ENCODE measurements at places on chromosomes 12 and 14. TPM values are rescaled to one million over a fixed set of nuclear protein-coding genes. Genes with fewer than 3 reads are reported as not detected.
A peak's percentile ranks its signal among the peaks of the same experiment; 100 is the strongest.

DNA sequence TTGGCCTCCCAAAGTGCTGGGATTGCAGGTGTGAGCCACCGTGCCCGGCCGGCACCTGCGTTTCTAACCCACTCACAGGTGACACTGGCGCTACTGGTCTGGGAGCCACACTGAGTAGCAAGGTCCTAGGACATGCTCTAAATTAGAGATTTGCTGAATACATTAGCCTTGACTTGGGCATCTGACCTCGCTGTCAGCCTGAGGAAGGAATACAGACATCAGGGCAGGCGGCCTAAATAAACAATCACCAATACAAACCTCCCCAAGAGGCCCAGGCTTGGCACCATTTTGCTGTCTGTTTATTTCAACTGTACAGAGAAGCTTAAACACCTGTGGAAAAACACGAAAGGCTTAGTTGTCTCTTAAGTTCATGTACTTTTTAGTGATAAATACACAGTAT is 27.5 kb downstream of the P2RX4 start:
- H3K36me3 ChIP-seq: peaks cover 42% of the 10 kb centered on the region
- DNase-seq: no peak
- no peaks in the 10 kb centered on the region for H3K27me3 ChIP-seq

DNA sequence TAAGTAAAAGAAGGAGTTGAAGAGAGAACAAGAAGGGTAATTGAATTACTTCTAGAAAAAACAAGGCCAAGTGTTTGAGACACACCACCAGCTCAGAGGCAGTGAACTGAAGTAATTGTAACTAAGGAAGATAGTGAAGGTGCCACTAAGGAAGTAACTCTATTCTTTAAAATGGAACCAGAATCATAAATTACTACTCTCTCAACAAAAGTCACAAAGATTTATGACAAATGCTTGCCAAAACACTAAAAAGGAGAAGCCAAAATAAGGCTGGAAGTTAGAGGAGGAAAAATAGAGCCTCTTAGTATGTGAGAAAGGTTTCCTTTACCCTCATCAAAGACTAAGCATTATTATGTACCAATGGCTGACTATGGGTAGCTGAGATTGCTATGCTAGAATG is 208.5 kb downstream of the MDGA2 start:
- no peak for DNase-seq
- H3K27me3 ChIP-seq: no peaks in the 10 kb centered on the region
- H3K36me3 ChIP-seq: no peaks in the 10 kb centered on the region

GRCh38 chr12:115984616-115985015 is 292.9 kb downstream of the MED13L start:
- H3K27me3 ChIP-seq: no peaks in the 10 kb centered on the region
- H3K4me3 ChIP-seq: no peak overlapping the region
- peaks cover 71% of the 10 kb centered on the region for H3K36me3 ChIP-seq
- H3K27ac ChIP-seq: no peak overlapping the region
- H3K4me1 ChIP-seq: no peaks in the 10 kb centered on the region
- DNase-seq: no peak

DNA sequence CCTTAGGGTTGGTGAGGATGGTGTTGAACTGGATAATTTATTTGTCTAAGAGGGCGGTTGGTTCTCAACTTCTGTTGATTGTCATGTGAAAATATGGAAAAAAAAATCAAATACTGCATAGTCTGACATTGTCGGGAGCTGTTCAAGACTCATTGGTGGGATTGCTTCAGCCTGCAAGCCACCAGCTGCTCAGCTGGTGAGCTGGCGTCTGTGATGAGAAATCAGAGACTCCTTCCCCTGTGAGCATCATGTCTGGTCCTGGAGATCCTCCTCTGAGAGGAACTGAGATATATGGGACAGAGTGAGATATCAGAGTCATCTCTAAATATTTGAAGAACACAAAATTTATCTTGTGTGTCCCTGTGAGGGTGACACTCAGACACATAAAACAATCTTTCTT is 49.9 kb downstream of the TRIM9 start:
- no peak overlapping the region for H3K27ac ChIP-seq
- H3K27me3 ChIP-seq: peaks cover 2% of the 10 kb centered on the region
- no peaks in the 10 kb centered on the region for H3K36me3 ChIP-seq

DNA sequence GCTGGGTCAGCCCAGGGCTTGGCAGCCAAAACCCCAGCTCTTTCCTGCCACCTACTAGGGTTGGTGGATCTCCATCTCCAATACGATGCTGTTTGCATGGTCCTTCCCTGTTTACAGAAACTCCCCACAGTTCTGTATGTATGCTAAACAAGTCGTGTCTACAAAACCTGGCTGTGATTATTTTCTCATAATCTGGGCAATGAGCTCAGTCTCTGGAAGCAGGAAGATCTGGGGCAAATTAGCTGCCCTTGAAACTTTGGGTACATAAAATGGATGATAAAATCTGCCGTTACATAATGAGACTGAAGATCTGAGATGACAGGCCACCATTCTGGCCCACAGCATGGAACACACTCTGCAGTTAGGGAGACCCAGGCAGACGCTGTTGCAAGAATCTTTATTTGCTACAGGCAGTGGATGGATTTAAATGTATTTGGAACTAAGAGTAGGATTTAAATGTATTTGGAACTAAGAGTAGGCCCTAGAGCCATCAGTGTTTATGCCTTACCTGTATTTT is 31.7 kb downstream of the ACADS start:
- no peaks in the 10 kb centered on the region for H3K27me3 ChIP-seq
- no peak for DNase-seq
- no peak overlapping the region for H3K4me3 ChIP-seq
- H3K27ac ChIP-seq: no peak overlapping the region
- H3K4me1 ChIP-seq: no peaks in the 10 kb centered on the region
- no peaks in the 10 kb centered on the region for H3K36me3 ChIP-seq

DNA sequence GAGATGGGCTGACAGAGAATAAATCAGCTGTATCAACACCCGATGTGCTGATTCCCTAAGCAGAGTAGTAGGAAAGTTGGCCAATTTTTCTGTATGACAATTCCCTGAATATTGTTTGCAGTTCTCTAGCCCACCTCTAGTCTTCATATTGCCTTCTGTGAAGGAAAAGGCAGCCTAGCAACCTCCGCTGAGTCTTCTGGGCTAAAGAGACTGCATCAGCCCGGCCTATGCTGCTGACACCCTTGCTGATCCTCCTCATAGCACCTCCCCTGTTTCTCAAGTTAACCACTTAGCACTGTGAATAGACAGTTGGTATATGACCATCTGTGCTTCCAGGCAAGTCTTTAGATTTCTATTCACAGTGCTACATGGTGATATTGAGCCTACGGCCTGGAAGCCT is 161.1 kb upstream of the EGLN3 start:
- H3K27me3 ChIP-seq: no peaks in the 10 kb centered on the region
- H3K4me1 ChIP-seq: peaks cover 20% of the 10 kb centered on the region
- H3K36me3 ChIP-seq: no peaks in the 10 kb centered on the region
- no peak overlapping the region for H3K27ac ChIP-seq
- no peak for DNase-seq

DNA sequence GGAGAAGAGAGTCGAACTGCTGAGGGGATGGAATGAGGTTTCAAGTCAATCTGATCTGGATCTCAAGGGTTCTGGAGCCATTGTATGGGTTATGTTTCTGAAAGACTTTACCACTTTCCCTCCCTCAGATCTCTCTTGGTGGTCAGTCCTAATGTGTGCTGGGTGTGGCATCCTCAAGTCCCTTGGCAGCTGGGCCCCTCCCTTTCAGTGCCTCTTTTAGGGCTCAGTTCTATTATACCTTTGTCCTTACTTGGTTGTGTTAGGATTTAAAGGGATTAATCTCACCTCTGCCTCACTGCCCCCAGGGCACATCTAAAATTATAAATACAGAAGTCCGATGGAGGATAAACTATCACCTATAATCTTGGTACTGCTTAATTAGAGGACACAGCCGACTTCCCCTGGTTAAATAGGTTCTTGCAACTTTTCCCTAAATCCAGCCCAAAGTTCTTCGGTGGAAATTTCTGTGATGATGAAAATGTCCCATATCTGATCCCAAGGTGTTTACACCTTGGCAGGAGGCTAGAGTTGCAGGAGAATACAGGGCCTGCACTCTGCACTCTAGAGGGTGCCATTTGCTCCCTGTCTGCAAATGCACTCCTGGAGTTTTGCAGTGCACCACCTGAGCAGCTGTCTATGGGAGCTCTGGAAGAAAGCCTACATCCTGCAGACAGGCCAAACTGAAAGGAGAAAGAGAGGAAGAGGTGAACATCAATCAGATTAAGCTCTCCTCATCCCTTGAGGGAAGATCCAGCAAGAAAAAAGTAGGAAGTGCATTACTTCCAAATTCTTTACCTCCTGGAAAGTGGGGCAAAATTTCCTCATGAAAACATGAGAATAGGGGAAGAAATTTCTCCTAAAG is 106.8 kb downstream of the NUAK1 start:
- no peaks in the 10 kb centered on the region for H3K27me3 ChIP-seq
- no peaks in the 10 kb centered on the region for H3K36me3 ChIP-seq
- peaks cover 49% of the 10 kb centered on the region for H3K4me1 ChIP-seq
- H3K4me3 ChIP-seq: no peak overlapping the region
- peak overlapping the region; percentile 98 for H3K27ac ChIP-seq

DNA sequence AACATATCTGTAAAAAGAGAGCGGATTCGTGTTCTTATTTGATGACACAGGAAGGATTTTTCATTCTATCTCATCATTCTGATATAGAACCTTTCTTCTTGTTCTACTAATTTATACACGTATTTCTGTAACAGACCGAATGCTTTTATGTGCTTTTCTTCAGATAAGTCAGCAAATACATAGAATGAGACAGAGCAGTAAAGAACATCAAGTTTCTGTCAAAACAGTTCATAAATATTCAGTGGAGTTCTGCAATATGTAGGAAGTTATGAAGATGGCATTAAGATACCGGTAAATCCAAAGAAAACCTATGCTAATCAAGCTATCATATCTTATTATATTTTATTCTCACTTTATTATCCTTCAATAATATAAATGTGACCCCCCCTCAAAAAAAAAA is 280.6 kb downstream of the EGLN3 start:
- H3K36me3 ChIP-seq: no peaks in the 10 kb centered on the region
- H3K27me3 ChIP-seq: no peaks in the 10 kb centered on the region
- H3K27ac ChIP-seq: no peak overlapping the region
- DNase-seq: no peak

- DNase-seq: peak; percentile 24
- H3K4me1 ChIP-seq: peaks cover 15% of the 10 kb centered on the region
- H3K27me3 ChIP-seq: no peaks in the 10 kb centered on the region
- H3K4me3 ChIP-seq: peak overlapping the region; percentile 93
- no peak overlapping the region for H3K27ac ChIP-seq
Observed at GRCh38 chr12:121465921-121466793, 66.2 kb downstream of the RNF34 start.

- H3K36me3 ChIP-seq: no peaks in the 10 kb centered on the region
- H3K27ac ChIP-seq: no peak overlapping the region
- no peak for DNase-seq
- H3K4me1 ChIP-seq: peaks cover 47% of the 10 kb centered on the region
Observed at GRCh38 chr14:77305696-77306095, 15.0 kb downstream of the POMT2 start.

DNA sequence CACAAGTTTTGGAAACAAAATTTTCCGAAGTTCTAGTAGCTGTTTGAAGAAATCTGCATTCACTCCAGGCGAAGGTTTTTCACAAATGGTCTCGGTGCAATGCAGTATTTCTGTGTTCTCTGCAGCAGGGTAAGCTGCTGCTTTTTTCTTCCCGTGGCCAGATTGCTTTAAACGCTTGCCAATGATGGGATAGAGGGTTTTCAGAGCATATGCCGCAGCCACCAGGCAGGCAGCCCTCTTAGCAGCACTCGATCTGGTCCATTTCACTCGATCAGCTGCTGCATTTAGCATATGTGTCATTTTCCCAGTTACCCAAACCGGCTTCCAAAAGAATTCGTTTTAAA is 315 bp downstream of the ABCD2 start:
- no peaks in the 10 kb centered on the region for H3K36me3 ChIP-seq
- peak overlapping the region; percentile 33 for H3K4me3 ChIP-seq
- no peak for DNase-seq
- no peaks in the 10 kb centered on the region for H3K27me3 ChIP-seq

- peak; percentile 60 for DNase-seq
- no peaks in the 10 kb centered on the region for H3K27me3 ChIP-seq
- H3K4me3 ChIP-seq: no peak overlapping the region
- H3K27ac ChIP-seq: no peak overlapping the region
Observed at GRCh38 chr12:127108360-127109215, 1158.4 kb upstream of the TMEM132C start.

DNA sequence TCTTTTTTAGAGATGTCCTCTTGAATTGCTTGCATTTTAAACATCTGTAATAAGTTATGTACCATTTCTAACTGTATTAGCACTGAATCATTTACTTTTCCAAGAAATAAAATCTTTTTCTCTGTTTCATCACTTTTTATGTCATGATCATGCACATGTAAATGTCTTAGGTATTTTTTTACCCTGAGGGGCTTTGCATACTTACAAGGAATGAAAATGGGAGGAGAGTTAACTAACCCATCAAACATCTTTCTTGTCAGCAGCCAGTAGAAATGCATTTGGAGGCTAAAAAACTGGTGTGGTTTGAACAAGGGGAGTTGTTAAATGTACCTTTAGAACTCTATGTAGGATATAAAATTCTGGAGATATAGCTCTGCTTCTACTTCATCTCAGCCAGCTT is 1080.3 kb downstream of the GALC start:
- no peaks in the 10 kb centered on the region for H3K4me1 ChIP-seq
- no peaks in the 10 kb centered on the region for H3K36me3 ChIP-seq
- no peak for DNase-seq
- H3K27ac ChIP-seq: no peak overlapping the region
- no peaks in the 10 kb centered on the region for H3K27me3 ChIP-seq
- H3K4me3 ChIP-seq: no peak overlapping the region

DNA sequence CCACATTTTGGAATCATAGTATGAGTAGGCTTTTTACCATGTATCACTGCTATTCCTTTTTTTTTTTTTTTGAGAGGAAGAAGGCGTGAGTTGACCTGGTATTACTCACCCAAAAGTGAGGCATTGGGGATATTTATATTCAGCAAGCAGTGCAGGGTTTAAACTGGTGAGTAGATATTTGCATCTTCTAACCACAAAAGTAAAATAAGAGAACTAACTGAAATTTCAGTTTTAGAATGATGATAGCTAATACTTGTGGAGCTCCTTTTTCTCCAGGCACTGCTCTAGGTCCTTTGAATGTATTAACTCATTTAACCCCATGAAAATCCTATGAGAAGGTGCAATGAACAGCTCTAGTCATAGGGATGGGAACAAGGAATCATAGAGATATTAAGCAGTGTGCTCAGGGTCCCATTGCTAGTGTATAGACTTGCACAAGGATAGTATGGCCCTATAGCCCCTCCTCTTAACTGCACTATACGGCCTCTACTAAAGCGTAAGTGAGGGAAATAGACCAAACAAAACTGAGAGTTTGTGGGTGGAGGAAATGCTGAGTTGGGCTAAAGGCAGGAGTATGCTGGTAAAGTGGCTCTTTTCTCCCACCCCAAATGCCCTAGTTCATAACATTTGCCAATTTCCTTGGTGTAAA is 104.3 kb upstream of the MAX start:
- no peak for DNase-seq
- no peak overlapping the region for H3K27ac ChIP-seq
- no peaks in the 10 kb centered on the region for H3K27me3 ChIP-seq
- no peak overlapping the region for H3K4me3 ChIP-seq
- no peaks in the 10 kb centered on the region for H3K36me3 ChIP-seq

GRCh38 chr14:95536671-95537070 is 1.8 kb downstream of the GLRX5 start:
- no peak overlapping the region for H3K27ac ChIP-seq
- no peak for DNase-seq
- no peak overlapping the region for H3K4me3 ChIP-seq
- peaks cover 20% of the 10 kb centered on the region for H3K36me3 ChIP-seq
- peaks cover 30% of the 10 kb centered on the region for H3K4me1 ChIP-seq
- no peaks in the 10 kb centered on the region for H3K27me3 ChIP-seq

Gene SERPINA3
- 0.13 TPM for total RNA-seq

Gene NTF3
- 1.7 TPM for total RNA-seq

Gene TRMT5
- total RNA-seq: 31.4 TPM

Gene CLEC4A
- total RNA-seq: 0.16 TPM

Gene KLRG1
- 0.13 TPM for total RNA-seq

Gene MEG3
- total RNA-seq: 39.1 TPM

Gene KCNMB4
- total RNA-seq: 0.09 TPM

Gene TAC3
- total RNA-seq: not detected

Gene KRT77
- not detected for total RNA-seq

All from SJSA1 (cell line).